ENCODE measurements at places on chromosomes 1 and 21.
A peak's percentile ranks its signal among the peaks of the same experiment; 100 is the strongest.

GRCh38 chr1:239812580-239812979, 279.1 kb upstream of the FMN2 start:
- DNase-seq = no peak

- DNase-seq = no peak
Observed at GRCh38 chr1:198650506-198650905, 11.7 kb downstream of the PTPRC start.

- no peak for DNase-seq
Observed at GRCh38 chr1:245683676-245684075, 528.9 kb downstream of the KIF26B start.

GRCh38 chr1:94032637-94033036, 88.3 kb downstream of the ABCA4 start:
- DNase-seq = no peak

DNA sequence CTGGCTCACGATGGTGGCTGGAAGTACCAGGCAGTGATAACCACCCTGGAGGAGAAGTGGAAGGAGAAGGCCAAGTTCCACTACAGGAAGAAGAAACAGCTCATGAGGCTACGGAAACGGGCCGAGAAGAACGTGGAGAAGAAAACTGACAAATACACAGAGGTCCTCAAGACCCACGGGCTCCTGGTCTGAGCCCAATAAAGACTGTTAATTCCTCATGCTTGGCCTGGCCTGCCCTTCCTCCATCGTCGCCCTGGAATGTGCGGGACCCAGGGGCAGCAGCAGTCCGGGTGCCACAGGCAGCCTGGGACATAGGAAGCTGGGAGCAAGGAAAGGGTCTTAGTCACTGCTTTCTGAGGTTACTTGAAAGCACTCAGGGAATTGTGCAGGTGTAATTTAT, 10.8 kb downstream of the IL24 start:
- no peak for DNase-seq

- peak; percentile 71 for DNase-seq
Observed at GRCh38 chr1:31373056-31373896, at the start of gene FABP3. Gene FABP3 (minus strand): TSS chr1:31373076. CDS start chr1:31373014, 62 bp downstream.

- DNase-seq = no peak
Observed at GRCh38 chr1:81220614-81221071, 580.1 kb upstream of the ADGRL2 start.

DNA sequence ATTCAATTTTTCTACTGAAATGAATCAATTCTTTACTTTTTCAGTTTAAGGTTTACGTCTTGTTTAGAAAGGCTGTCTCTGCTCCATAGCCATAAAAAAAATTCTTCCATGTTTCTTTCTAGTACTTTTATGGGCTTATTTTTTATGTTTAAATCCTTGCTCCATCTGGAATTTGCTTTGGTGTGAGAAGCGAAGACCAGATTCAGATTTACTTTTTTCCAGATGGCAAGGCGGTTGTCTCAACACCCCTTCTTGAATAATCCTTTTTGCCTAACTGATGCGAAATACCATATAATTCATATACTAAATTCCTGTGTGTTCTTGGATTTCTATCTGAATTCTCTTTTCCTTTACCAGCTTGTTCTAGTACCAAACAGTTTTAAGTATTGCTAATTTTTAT, 101.5 kb downstream of the C1orf94 start:
- DNase-seq = no peak

GRCh38 chr1:19744335-19744743, 55.4 kb downstream of the TMCO4 start:
- no peak for DNase-seq

GRCh38 chr1:28426831-28427230, 57.3 kb downstream of the PHACTR4 start:
- DNase-seq = no peak

DNA sequence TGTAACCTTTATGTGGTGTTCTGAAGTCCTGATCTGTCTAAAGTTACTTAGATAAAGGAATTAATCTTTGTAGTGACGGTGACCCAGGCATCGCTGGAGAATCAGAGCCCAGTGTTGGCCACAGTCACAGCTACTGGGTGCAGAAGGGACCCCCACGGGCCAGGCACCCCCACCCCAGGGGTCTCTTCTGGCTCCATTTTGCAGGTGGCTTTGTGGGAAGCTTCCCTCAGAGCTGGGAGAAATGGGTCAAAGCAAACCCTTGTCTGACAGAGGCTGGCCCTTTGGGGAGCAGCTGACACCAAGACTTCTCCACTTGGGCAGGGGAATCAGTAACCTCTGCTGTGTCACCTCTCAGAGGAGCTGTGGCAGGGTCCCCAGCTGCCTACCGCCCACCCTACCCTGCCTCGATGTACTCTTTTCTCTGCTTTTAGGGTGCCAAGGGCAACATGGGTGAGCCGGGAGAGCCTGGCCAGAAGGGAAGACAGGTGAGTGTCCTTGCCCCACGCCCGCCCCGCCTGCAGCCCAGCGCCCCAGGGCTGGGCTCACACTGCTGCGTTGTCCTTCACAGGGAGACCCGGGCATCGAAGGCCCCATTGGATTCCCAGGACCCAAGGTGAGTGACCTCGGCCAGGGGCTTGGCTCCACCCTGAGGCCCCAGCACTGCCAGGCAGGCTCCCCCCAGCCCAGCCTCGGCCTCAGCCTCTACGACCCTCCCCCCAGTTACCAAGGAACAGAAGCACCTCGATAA, 17.7 kb downstream of the COL6A2 start:
- DNase-seq = no peak

DNA sequence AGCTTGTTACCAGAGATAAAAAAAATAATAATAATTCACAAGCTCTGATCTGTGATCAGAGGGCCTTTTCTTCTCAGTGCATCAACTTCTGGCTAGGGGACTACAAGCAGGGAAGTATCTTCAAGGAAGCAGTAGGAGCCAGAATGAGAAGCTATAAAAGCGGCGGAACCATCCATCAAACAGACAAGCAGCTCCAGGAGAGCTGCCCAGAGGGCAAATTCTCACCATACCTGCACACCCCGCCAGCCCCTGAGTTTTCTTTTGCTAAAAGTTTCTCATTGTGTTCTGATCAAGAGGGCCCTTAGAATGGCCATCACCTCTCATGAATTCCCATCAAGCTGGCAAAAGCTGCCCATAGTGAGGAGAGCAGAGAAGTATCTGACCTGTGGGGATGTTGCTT, 99.4 kb downstream of the SMYD2 start:
- no peak for DNase-seq

GRCh38 chr1:102886638-102887037, 221.7 kb downstream of the COL11A1 start:
- no peak for DNase-seq

GRCh38 chr1:145695821-145696629, 11.1 kb downstream of the PDZK1 start:
- no peak for DNase-seq

DNA sequence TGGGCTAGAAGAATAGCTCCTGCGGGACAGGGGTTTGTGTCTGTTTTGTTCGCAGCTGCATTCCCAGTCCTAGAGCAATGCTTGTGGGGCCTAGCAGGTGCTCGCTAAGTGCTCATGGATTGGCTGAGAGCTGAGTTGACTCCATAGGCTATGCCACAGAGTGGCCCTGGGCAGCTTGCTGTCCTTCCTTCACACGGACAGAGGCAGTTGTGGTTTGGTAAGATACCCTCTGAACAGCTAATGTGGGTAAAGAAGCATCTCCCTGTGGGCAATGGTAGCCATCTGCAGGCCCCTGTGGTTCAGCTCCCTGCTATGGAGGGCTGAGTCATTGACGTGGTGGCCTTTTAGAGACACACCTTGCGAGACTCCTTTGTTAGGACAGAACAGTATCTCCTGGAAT, 23.5 kb upstream of the LBR start:
- DNase-seq = no peak

DNA sequence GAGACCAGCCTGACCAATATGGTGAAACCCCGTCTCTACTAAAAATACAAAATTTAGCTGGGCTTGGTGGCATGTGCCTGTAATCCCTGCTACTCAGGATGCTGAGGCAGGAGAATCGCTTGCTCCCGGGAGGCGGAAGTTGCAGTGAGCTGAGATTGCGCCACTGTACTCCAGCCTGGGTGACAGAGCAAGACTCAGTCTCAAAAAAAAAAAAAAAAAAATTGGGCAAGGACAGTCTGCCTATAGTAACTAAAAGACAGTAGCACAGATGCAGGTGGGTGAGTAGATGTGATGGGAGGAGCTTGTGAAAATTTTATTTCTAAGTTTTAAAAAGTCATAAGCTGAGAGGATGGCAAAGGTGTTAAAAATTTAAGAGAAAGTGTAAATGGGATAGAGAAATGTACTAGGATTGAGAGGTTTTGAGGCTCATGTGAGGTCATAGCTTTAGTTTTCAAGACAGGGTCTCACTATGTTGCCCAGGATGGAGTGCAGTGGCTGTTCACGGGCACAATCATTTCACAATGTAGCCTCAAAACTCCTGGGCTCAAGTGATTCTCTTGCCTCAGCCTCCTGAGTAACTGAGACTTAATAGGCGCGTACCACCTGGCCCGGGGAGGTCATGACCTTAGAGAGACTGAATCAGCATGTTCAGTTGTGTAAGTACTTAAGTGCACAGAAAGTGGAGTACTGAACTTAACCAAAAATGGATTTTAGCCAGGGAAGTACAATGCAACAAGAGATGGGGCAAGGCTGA, 33.7 kb downstream of the PTP4A2 start:
- DNase-seq = no peak

DNA sequence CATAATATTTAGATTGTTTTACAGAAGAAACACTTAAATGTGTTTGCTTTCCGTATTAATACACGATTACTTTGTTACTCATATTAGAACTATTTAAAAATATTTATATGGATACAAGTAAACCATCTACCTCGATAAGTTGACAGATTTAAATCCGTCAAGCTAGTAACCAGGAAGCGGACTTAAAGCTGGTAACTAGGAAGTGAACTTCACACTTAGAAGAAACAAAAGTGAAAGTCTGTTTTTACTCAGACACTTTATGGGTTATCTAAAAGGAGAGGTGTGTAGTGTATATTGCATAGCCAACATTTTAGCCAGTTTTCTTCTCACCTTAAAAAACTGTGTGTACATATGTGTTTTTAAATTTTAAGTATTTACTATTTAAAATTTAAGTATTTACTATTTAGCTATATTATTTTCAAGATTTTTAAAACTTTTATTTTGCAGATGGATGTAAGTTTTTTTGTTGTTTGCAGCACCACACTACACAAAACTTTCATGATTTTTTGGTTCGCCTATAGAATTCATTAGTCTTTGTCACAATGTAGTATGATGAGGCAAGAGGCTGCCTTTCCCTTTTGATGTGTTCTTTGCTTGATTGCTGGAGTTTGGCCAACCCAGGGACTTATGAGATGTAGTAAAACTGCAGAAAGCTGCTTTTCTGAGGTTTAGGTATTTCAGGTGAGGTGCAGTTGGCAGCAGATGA, 2.7 kb downstream of the USP25 start:
- DNase-seq = no peak

DNA sequence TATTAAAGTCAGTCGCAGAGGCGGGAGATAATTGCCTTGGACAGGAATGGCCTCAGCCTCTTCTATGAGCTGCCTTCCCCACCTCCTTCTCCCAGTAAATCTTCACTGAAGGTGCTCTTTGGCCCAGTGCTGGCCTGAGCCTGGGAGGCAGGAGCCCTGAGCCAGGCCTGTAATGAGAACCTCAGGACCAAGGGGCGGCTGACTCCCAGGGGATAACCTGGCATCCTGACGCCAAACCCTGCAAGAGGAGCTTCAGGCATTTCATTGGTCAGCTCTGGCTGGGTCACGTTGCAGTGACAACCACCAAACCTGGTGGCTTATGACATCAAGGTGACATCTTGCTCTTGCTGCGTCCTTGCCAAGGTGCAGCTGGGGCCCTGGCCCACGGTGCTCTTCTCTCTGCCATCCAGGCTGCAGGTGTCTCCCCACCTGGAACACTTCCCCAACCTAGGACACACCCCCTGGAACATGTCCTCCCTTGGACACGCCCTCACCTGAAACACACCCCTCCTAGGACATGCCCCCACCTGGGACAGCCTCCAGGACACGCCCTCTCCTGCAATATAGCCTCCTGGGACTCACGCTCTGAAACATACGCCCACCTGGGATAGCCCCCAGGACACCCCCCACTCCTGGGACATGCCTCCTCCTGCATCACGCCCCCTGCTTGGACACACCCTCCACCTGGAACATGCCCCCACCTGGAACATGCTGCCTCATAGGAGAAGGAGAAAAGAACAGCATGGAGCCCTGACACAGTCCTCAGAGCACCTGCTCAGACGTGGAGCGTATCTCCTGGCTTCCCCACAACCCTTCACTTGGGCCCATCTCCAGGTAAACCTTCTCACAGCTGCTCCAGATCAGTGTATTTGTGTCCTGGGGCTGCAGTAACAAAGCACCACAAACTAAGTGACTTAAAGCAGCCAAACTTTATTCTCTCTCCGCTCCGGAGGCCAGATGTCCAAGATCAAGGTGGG, 333.6 kb downstream of the NPHP4 start:
- no peak for DNase-seq

GRCh38 chr1:2624735-2625300, 8.0 kb downstream of the MMEL1 start:
- DNase-seq = no peak

- peak; percentile 24 for DNase-seq
Observed at GRCh38 chr1:165369255-165369848, 12.8 kb upstream of the LMX1A start.

DNA sequence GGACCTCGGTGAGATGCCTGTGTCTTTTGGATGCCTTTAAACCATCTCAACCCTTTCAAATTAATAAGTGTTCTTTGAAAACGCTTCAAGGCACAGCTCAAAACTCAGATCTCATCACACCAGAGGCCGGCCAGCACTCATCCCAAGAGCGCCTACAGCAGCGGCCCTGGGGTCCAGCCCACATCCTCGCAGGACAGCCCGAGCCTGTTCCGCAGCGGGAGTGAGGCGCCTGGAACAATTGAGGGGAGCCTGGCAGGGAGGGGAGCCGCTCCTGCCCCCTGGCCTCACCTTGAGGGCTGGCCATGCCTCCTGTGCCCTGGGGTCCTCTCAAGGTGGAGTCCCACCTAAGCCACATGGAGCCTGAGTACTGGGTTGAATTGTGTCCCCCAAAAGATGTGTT, 37.9 kb downstream of the ACOT7 start:
- no peak for DNase-seq

- no peak for DNase-seq
Observed at GRCh38 chr1:47705517-47706130, 267.8 kb downstream of the FOXD2 start.

DNA sequence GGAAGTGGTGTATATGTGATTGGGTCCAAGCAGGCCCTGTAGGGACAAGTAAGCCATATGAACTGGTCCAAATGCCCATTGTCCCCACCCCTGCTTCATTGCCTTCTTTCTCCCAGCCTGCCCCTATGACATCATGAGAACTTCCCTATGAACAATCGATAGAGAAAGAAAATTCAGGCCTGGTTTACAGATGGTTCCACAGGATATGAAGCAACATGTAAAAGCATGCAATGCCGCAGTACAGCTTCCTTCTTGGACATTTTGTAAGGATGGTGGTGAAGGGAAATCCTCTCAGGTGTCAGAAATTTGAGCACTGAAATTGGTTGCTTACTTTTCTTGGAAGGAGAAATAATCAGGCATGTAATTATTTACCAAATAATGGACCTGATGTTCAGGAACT, 581.7 kb downstream of the MRPL39 start:
- no peak for DNase-seq

GRCh38 chr21:43294194-43294902, 125.5 kb downstream of the CRYAA start:
- DNase-seq = no peak

GRCh38 chr1:12015001-12015491, 4.3 kb upstream of the MIIP start:
- DNase-seq = no peak

- no peak for DNase-seq
Observed at GRCh38 chr1:237542525-237543418, 347.9 kb downstream of the ZP4 start.

GRCh38 chr1:220690140-220691052, at the start of gene C1orf115:
Gene C1orf115 (plus strand): TSS chr1:220690363. CDS start chr1:220690403, 40 bp downstream.
- DNase-seq = peak; percentile 88
